ENCODE measurements at places on chromosomes 11 and 22.

- DNase-seq: peak; percentile 45
Measured at GRCh38 chr22:41021613-41022454, 70.6 kb upstream of the EP300 start.

- no peak for DNase-seq
Measured at GRCh38 chr11:79437278-79437980, 3.4 kb downstream of the TENM4 start.

DNA sequence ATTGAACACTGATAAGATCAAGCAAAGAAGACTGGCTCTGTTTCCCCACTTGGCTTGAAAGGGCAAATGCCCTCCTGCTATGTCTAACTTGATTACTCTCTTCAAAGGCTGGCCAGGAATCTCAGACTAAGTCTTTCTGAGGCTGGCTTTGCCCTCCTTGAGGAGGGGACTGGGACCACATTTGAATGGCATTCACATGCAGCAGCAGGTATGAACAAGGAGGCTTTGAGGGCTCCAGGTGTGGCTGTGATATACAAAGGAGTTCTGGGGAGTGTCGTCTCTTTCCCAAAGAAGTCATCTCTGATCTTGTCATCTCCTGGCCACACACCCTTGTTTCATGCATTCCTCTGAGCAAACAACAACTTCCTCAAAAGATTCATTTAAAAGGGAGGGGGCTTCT lies 130.8 kb downstream of the ARL14EP start:
- DNase-seq: no peak

DNA sequence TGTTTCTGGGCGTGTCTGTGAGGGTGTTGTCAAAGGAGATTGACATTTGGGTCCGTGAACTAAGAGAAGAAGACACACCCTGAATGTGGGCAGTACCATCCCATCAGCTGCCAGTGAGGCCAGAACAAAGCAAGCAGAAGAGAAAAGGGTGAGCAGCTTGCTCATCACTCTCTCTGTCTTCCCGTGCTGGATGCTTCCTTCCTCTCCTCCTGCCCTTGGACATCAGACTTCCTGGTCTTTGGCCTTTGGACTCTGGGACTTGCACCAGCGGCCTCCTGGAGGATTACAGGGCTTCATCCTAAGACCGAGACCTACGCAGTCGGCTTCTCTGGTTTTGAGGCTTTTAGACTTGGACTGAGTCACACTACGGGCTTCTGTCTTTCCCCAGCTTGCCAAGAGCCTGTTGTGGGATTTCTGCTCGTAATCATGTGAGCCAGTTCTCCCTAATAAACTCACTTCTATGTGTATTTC lies 18.8 kb downstream of the APOL2 start:
- peak; percentile 7 for DNase-seq

GRCh38 chr22:29456211-29456671 lies 17.9 kb downstream of the RFPL1 start:
- DNase-seq: no peak

- DNase-seq: peak; percentile 2
Measured at GRCh38 chr22:47515384-47516125, 753.1 kb downstream of the TBC1D22A start.

DNA sequence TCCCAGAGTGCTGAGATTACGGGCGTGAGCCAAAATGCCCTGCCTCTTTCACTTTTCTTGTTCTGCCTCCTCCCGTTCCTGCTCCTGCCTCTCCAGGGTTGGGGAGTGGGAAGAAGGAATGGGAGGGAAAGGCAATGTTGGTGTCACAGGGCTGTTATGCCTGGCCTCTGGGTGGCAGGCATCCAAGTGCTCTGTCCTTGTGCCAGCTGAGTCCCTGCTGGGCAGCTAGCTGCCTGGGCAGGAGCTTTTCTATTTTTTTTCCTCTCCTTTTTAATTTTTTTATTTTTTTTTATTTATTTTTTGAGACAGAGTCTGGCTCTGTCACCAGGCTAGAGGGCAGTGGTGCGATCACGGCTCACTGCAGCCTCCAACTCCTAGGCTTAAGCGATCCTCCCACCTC lies 4.1 kb upstream of the SAC3D1 start:
- DNase-seq: peak; percentile 22

Measured in HT-29 (cell line).